HFFc6 (cell line): ENCODE measurements at places on chromosomes 7 and 10. TPM values are rescaled to one million over a fixed set of nuclear protein-coding genes. Genes with fewer than 3 reads are reported as not detected.

ATOH7 gene
- total RNA-seq = not detected in 3 replicates

NANOS1 gene
- 0.06 to 0.33 TPM in 2 of 3 replicates, not detected in the other for total RNA-seq

GRID2IP gene
- total RNA-seq = not detected in 3 replicates

GPR26 gene
- total RNA-seq = not detected in 3 replicates

COL26A1 gene
- total RNA-seq = not detected in 3 replicates

ATAD1 gene
- 33.6 to 44.4 TPM (median 38.9 TPM) in 3 replicates for total RNA-seq

ANKRD22 gene
- total RNA-seq = not detected in 3 replicates

CCDC3 gene
- total RNA-seq = 0.08 TPM in 2 of 3 replicates, not detected in the other

USP54 gene
- 7.7 to 10.5 TPM (median 9.3 TPM) in 3 replicates for total RNA-seq

CALD1 gene
- 1,062 to 1,834 TPM (median 1,139 TPM) in 3 replicates for total RNA-seq

C1GALT1 gene
- total RNA-seq = 35.0 to 43.8 TPM (median 35.3 TPM) in 3 replicates

NAT16 gene
- not detected in 3 replicates for total RNA-seq

IGF2BP3 gene
- 26.7 to 31.9 TPM (median 30.2 TPM) in 3 replicates for total RNA-seq

PCBD1 gene
- 37.0 to 55.7 TPM (median 48.8 TPM) in 3 replicates for total RNA-seq

TET1 gene
- 2.0 to 2.4 TPM (median 2.1 TPM) in 3 replicates for total RNA-seq

GNAT3 gene
- not detected in 3 replicates for total RNA-seq

TFPI2 gene
- total RNA-seq = 33.4 to 80.3 TPM (median 51.7 TPM) in 3 replicates

MACROH2A2 gene
- 0.63 to 0.69 TPM in 2 of 3 replicates, not detected in the other for total RNA-seq

HTR5A gene
- not detected in 3 replicates for total RNA-seq

TDRD1 gene
- not detected in 3 replicates for total RNA-seq

ATP5F1C gene
- 301 and 308 TPM in 2 replicates for total RNA-seq

IPMK gene
- total RNA-seq = 3.2 to 3.8 TPM (median 3.2 TPM) in 3 replicates

HABP2 gene
- not detected in 3 replicates for total RNA-seq

COX19 gene
- 6.2 to 7.2 TPM (median 6.6 TPM) in 3 replicates for total RNA-seq

DNAJC12 gene
- total RNA-seq = 0.20 TPM in 1 of 2 replicates, not detected in the other

FGL2 gene
- total RNA-seq = not detected in 2 replicates

SSC4D gene
- total RNA-seq = 0.33 to 0.77 TPM (median 0.75 TPM) in 3 replicates

PAPSS2 gene
- total RNA-seq = 458 to 630 TPM (median 474 TPM) in 3 replicates

CABCOCO1 gene
- 0.24 to 0.37 TPM in 2 of 3 replicates, not detected in the other for total RNA-seq

AGR3 gene
- not detected in 3 replicates for total RNA-seq

SLC39A12 gene
- total RNA-seq = not detected in 2 replicates

KLHL7 gene
- total RNA-seq = 23.1 to 28.6 TPM (median 26.1 TPM) in 3 replicates

TMEM196 gene
- not detected in 3 replicates for total RNA-seq

CRTAC1 gene
- total RNA-seq = not detected in 3 replicates

BEND7 gene
- 0.20 to 1.9 TPM (median 1.3 TPM) in 3 replicates for total RNA-seq

PYROXD2 gene
- total RNA-seq = 8.4 to 12.2 TPM (median 9.2 TPM) in 3 replicates

IKZF1 gene
- total RNA-seq = not detected in 2 replicates

TAS2R41 gene
- not detected in 3 replicates for total RNA-seq

ZNF438 gene
- total RNA-seq = 2.9 to 4.1 TPM (median 3.0 TPM) in 3 replicates

LRRN3 gene
- total RNA-seq = 14.9 to 41.2 TPM (median 19.8 TPM) in 3 replicates

OR13A1 gene
- not detected in 3 replicates for total RNA-seq

VWDE gene
- not detected in 2 replicates for total RNA-seq

MNX1 gene
- not detected in 3 replicates for total RNA-seq
